IPS-NIHi11 (cell line): ENCODE measurements at places on chromosomes 1 and 21.

DNA sequence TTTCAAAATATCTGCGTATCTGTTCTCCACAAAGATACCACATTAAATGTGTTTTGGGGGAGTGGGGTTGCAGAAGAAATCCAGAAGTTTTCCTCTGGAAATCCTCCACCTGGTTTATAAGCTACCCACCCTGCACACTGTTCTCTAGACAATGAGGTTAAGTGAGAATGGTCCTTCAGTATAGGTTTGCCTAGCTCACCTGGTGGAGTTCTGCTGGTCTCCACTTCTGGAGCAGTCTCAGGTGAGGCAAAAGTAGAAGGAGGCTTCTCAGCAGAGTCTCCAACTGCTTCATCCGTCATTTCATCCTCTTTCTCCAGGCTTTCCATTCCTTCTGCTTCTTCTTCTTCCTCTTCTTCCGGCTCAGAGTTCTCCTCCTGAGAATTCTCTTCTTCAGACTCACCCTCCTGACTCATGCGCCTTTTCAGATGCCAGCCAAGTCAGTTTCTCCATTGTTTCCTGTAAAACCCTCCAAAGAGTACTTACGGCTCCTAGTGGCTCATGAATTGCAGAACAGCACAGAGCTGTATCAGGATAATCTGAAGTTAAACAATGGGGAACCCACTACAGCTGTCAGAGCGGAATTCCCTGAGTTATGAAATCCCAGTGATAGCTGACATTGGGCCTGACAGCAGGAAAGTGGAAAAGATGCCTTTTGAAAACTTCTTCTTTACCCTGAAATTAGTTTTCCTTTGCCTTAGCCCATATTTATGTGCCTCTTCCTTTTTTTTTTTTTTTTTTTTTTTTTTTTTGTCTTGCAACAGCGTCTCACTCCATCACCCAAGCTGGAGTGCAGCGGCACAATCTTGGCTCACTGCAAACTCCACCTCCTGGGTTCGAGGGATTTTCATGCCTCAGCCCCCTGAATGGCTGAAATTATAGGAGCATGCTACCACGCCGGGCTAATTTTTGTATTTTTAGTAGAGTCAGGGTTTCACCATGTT, 38.5 kb downstream of the MSTO1 start:
- DNase-seq, result peak; percentile 56

DNA sequence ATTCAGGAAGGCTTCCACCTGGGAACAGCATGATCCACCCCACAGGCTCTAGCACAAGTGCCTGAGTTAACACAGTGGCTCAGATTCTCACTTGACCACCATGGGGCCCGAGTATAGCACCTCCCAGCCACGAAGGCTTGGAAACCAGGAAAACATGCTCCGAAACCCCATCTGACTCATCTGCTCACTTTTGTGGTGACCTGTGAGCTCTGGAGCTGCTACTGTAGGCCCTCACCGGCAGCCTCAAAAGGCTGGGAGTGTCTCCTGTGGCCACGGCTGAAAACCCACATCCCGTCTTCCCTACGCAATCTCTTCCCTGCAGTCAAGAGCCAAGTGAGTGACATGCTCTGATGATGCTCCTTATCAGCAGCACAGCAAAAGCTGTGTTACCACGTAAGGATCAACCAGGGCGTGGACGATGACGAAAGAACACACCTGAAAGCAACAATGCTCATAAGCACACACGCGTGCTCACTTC, 81.4 kb downstream of the TGFBR3 start:
- no peak for DNase-seq

DNA sequence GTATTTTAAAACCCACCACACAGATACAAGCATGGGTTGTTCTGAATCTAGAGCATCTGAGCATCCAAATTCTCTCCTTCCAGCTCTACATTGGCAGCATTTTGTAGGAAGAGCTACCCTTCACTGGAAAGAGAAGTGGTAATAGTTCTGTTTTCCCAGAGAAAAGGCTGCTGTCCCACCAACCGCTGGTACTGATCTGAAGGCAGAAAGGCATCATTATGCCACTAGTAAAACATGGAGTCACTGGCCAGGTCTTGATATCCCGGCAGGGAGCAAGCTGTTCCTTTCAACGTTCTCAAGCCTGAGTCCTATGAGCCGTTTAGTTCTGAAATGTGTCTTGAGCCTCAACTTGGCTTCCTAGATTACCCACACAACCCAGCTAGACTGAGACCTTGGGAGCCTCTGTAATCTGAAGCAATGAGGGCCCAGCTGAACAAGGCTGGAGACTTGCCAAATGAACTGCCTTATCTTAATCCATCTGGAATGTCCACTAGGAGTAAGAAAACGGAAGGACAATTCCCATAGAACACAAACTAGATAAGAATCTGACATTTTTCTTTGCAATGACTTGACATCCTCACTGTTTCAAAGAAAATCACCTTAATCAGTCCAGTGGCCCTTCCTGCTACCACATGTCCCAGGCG, 116.8 kb downstream of the KCNH1 start:
- DNase-seq, result peak; percentile 47

GRCh38 chr1:73736125-73736524, 461.9 kb downstream of the LRRIQ3 start:
- DNase-seq, result no peak

DNA sequence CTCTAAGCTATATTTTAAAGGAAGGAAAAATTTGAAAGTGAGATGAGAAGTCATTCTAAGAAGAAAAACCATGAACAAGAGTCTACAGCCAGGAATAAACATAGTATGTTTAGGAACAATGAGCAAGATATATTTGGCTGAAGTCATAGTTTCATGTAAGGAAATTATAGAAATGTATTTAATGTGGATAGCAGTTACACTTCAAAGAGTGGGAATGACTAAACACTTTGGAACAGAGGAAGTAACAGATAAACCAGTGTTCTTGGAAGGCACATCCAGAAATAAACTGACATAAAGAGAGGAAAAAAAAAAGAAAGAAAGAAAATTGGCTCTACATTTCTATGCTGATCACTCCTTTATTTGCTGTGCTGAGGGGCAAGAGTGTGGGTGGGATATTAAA, 18.0 kb downstream of the C8A start:
- DNase-seq, result no peak

- peak; percentile 92 for DNase-seq
Observed at GRCh38 chr21:36630485-36631206, 68.3 kb upstream of the SIM2 start.

DNA sequence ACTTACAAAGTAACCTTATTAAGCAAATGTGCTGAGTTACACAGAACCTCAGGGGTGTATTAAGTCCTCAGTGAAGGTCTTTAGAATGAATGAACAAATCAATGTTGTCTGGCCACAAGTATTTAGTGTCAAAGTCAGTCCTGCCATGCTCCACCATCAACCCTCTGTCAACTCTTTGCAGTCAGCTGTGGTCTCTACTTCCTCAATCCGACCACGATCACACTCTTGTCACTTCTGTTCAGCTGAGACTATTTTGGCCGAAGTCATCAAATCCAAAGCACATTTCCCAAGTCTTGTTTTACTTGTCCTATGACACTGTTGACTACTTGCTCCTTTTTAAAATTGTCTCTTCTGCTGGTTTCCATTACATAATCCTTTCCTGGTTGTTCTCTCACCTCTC, 173.5 kb downstream of the ST6GALNAC5 start:
- DNase-seq, result no peak

- no peak for DNase-seq
Observed at GRCh38 chr1:162397039-162397448, 14.9 kb downstream of the SH2D1B start.

DNA sequence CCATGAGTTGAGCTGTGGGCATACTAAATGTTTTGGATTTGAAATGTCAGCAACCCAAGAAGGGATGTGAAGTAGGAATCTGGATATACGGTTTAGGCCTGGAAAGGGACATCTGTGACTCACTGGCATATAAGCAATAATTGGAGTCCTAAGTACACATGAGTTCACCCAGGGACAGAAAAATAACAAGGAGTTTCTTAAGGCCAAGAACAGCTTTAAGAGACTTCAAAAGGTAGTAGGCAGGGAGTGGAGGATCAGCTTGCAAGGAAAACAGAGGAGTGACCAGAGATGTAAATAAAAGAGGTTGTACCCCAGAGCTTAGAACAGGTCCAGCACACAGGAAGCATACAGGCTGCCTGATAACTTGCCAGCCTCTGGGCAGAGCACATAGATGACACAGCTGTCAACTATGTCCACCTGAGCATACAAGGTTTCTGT, 28.1 kb downstream of the TMEM50B start:
- DNase-seq, result no peak

GRCh38 chr1:212512816-212513559, 80.3 kb downstream of the NENF start:
- peak; percentile 54 for DNase-seq

GRCh38 chr1:161902182-161902581, 121.5 kb downstream of the OLFML2B start:
- DNase-seq, result no peak

- no peak for DNase-seq
Observed at GRCh38 chr1:198681252-198681651, 42.4 kb downstream of the PTPRC start.

DNA sequence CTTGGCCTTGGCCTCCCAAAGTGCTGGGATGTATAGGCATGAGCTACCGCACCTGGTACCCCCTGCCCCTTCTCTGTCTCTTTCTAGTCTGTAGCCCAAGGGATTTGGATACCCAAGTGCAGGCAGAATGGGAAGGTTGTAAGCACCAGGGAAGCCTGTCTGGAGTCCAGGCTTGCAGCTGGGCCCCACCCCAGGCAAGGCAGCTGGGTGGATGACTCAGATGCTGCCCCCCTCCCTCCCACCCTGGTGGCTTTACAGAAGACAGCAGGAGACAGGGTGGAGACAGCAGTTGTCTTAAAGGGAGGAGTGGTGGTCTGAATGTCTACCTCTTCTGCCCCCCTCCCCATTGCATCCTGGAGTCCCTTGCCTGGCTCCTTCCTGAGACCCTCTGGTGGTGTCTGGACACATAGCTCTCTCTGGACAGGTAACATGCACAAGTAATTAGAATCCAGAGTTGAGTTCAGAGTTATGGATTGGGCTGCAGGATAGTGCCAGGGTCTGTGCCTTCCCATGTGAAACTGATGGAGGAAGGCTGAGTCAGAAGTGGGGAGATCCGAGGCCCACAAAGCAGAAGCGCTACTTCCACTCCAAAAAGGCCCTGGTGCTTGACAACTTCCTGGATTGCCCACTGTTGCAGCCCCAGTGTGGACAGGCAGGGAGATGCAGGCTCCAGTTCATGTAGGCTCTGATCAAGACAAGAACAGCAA, 5.1 kb downstream of the LMNA start:
- DNase-seq, result no peak

- no peak for DNase-seq
Observed at GRCh38 chr1:226584164-226584563, 35.6 kb downstream of the STUM start.

DNA sequence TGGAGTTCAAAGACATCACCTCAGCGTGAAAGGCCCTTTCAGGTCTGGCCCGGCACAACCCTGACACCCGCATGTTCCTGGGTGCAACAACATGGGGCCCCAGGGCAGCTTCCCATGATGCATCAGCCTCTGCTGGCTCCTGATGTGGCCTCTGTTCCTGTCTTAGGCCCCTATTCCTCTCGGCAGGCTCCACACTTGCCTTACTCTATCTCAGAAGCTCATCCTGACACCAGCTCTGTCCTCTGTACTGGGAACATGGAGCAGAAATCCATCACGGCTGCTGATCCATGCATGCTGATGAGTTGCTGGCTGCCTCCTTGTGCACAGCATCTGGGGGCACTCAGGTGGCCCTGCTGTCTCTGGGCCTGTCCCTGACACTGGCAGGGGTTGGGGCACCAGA, 74.6 kb downstream of the ADARB1 start:
- no peak for DNase-seq

DNA sequence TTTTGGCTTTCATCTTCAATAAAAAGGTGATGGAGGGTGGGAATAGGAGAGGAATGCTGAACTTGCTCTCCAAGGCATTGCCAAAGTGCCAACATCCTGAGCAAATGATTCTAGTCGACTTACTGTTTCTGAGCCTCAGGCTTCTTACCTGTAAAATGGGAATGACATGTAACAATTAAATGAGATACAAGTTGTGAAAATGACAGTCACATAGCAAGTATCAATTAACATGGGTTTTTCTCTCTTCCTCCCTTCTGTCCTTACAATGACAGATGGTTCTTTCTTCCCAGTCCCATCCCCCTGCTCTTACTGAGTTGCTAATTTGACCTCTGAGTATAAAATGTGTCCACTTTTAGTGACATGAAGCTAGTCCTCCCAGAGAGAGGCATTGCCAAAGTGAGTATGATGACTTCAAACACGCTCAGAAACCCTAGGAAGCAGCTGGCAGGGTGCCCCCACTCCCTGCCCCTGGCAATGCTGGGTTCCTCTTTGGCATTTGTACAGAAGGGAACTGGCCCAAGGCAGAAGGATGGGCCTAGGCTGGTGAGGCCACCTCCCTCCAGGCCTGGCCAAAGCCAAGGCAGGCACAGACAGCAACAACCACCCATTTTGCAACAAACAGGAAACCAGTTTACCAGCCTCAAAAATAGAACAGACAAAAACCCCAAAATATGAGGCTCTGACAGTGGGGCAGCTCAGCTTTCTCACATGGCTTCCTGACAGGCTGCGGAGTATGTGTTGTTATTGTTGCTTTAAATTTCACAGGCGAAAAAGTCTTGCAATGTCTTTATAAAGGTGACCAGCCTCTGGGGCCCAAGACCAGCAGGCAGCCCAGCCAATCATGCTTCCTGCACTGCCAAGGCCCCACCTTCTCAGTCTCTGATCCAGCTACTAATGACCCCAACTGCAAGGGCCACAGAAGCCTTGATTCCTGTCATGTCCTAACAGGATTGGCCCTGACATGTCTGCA, 115.9 kb downstream of the HIVEP3 start:
- DNase-seq, result no peak

- DNase-seq, result no peak
Observed at GRCh38 chr1:47621483-47621882, 183.6 kb downstream of the FOXD2 start.

GRCh38 chr1:110341146-110341871, 2.1 kb downstream of the RBM15 start:
- no peak for DNase-seq

DNA sequence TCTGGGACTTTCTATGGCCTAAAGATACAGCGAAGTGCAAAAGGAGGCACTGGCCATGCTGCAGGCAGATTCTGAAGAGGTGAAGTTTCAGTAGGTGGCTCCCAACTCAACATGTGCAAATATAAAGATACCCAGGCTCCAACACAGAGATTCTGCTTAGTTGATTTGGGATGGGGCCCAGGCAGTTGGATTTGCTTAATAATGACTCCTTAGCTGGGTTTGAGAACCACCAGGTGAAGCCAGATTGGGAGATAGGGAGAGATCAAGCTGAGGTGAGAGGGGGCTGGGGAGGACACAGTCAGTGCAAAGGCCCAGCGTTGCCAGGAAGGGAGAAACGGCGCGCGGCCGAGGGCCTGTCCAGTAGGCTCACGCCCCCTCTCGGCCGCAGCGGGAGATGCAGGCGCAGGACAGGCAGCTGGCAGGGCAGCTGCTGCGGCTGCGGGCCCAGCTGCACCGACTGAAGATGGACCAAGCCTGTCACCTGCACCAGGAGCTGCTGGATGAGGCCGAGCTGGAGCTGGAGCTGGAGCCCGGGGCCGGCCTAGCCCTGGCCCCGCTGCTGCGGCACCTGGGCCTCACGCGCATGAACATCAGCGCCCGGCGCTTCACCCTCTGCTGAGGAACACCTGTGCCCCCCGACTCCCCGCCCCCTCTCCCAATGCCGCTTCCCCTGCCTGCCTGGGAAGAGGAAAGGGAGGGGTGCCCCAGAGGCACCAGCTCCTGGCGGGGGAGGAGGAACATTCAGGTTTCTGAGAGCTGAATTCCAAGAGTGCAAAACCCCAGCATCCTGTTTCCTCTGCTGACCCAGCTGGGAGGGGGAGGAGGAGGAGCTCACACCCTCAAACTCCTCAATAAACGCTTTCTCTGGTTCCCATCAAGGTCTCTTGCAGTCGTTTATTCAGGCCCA, 1.2 kb downstream of the FAM167B start:
- peak; percentile 95 for DNase-seq
